ENCODE measurements at places on chromosomes 7 and 10. TPM values are rescaled to one million over a fixed set of nuclear protein-coding genes. Genes with fewer than 3 reads are reported as not detected.

PALD1 gene
- total RNA-seq, result 0.12 TPM

- H3K4me1 ChIP-seq, result peaks cover 8% of the 10 kb centered on the region
- H3K36me3 ChIP-seq, result peaks cover 6% of the 10 kb centered on the region
- no peak for DNase-seq
- H3K27me3 ChIP-seq, result no peaks in the 10 kb centered on the region
- no peak overlapping the region for H3K4me3 ChIP-seq
These were observed 29.7 kb downstream of the ZNF467 start for GRCh38 chr7:149743476-149744255.

- H3K27ac ChIP-seq, result no peak overlapping the region
- H3K4me1 ChIP-seq, result peaks cover 22% of the 10 kb centered on the region
- H3K27me3 ChIP-seq, result no peaks in the 10 kb centered on the region
- no peak overlapping the region for H3K4me3 ChIP-seq
- no peaks in the 10 kb centered on the region for H3K36me3 ChIP-seq
- no peak for DNase-seq
These were observed 23.4 kb downstream of the SMURF1 start for GRCh38 chr7:99120501-99120900.

DNA sequence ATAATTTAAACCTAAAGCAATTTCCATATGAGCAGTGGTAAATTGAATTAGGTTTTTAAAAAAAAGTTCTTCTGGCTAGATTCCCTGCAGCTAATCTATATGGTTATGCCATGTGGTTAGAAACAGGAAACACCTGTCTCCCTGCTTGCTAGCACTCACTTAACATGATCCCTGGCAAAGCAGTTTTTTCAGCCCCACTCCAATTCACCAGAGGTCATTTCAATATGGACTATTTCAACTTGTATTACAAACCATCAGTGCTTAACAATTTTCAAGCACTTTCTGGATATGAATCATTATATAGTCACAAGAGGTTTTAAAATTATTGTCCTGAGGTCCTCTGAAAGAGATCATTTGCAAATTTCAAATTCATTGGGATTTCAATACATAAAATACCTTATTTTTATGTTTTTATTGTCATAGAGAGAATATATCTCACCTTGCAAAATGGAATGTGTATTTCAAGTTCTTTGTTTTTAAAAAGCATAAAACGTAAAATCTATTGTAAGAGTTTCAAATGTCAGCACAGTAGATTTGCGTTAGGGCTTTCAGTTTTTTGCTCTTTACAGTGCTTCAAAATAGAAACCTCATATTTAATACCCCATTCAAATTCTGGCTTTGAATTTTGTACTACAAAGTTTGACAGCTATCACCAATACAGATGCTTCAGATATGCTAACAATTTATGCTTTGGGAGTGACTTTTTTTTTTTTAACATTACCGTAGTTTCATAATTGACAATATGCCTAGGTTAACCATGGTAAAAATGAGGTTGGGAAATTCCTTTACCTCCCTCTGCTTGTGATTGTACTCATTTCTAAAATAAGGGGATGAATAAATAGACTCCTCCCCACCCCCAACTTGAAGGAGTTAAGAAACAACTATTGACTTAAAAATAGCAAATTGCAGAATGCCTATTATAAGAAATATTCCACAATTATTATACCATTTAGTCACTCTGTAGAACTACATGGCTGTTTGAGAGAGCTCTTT lies 117.5 kb upstream of the HGF start:
- no peak overlapping the region for H3K4me3 ChIP-seq
- no peaks in the 10 kb centered on the region for H3K36me3 ChIP-seq
- peaks cover 93% of the 10 kb centered on the region for H3K27me3 ChIP-seq
- no peak for DNase-seq
- no peaks in the 10 kb centered on the region for H3K4me1 ChIP-seq
- no peak overlapping the region for H3K27ac ChIP-seq

GRCh38 chr7:143974459-143974858 lies 19.8 kb downstream of the OR2F1 start:
- peaks cover 14% of the 10 kb centered on the region for H3K4me1 ChIP-seq
- H3K4me3 ChIP-seq, result no peak overlapping the region
- no peaks in the 10 kb centered on the region for H3K27me3 ChIP-seq
- no peak for DNase-seq
- H3K36me3 ChIP-seq, result no peaks in the 10 kb centered on the region
- no peak overlapping the region for H3K27ac ChIP-seq

GRCh38 chr7:79421751-79422150 lies 31.7 kb downstream of the MAGI2 start:
- no peak for DNase-seq
- H3K36me3 ChIP-seq, result no peaks in the 10 kb centered on the region
- no peak overlapping the region for H3K27ac ChIP-seq
- no peaks in the 10 kb centered on the region for H3K4me1 ChIP-seq
- no peak overlapping the region for H3K4me3 ChIP-seq

GRCh38 chr7:115128154-115128553 lies 206.3 kb downstream of the MDFIC start:
- H3K4me1 ChIP-seq, result no peaks in the 10 kb centered on the region
- H3K27me3 ChIP-seq, result peaks cover 28% of the 10 kb centered on the region
- no peak overlapping the region for H3K4me3 ChIP-seq
- no peak for DNase-seq

EPHB4 gene
- total RNA-seq, result 51.3 TPM

DNA sequence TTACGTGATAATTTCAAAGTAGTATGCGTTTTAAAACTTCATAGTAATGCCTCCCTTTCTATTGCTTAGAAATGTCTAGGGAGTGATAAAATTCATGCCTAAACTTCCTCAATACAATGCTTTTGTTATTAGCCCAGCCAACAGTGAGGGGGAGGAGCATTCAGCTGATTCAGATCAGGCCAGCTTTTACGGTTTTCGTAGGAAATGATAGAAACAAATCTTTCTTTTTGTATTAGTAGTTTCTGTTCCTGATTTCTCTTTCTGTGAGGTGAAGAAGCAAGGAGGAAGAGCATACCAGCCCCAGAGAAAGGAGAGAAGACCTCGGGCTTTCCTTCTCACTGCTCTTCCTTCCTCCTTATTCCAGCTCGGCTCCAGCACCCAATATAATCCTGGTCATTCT lies 35.2 kb upstream of the ITPRID1 start:
- no peaks in the 10 kb centered on the region for H3K36me3 ChIP-seq
- DNase-seq, result no peak
- no peak overlapping the region for H3K27ac ChIP-seq
- H3K27me3 ChIP-seq, result peaks cover 19% of the 10 kb centered on the region
- no peaks in the 10 kb centered on the region for H3K4me1 ChIP-seq

ACSM6 gene
- total RNA-seq, result not detected

GRCh38 chr10:43162604-43163003 lies 24.4 kb downstream of the CSGALNACT2 start:
- no peaks in the 10 kb centered on the region for H3K27me3 ChIP-seq
- H3K27ac ChIP-seq, result no peak overlapping the region
- H3K4me3 ChIP-seq, result no peak overlapping the region
- peaks cover 14% of the 10 kb centered on the region for H3K4me1 ChIP-seq
- H3K36me3 ChIP-seq, result peaks cover 13% of the 10 kb centered on the region

ERV3-1 gene
- 11.2 TPM for total RNA-seq

DNA sequence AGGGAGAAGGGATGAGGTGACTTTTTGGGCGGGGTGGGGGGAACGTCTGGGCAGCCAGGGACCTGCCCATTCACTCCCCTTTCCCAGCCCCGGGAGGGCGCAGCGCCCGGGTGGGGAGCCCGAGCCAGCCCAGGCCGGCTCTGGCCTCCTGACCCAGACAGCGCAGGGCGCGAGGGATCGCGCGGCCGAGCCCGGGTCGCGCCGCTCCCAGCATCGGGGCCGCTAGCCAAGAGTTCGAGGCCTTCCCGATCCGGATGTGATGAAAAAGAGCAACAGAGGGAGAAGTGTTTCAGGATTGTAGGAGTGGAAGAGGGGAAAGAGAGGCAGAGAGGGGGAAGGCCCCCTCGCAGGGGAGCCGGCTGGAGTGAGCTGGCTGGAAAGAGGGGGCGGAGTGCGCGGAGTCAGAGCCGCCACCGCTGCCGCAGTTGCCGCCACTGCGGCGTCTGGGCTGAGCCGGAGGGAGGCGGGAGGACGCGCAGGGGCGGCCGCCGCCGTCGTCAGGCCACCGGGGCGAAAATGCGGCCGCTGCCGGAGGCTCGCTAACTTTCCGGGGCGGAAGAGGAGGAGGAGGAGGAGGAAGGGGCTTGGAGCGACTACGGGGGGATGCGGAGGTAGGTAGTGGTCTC lies at the start of gene MDFIC:
Gene MDFIC, plus strand, starts transcription at position 69 of the 626 bp plus-strand sequence. CDS start 940 bp downstream, outside the sequence.
- H3K4me3 ChIP-seq, result peak within 1 kb of the TSS; percentile 77
- H3K4me1 ChIP-seq, result peaks cover 4% of the 10 kb centered on the region
- DNase-seq, result peak; percentile 24
- H3K36me3 ChIP-seq, result no peaks in the 10 kb centered on the region
- no peaks in the 10 kb centered on the region for H3K27me3 ChIP-seq

DNA sequence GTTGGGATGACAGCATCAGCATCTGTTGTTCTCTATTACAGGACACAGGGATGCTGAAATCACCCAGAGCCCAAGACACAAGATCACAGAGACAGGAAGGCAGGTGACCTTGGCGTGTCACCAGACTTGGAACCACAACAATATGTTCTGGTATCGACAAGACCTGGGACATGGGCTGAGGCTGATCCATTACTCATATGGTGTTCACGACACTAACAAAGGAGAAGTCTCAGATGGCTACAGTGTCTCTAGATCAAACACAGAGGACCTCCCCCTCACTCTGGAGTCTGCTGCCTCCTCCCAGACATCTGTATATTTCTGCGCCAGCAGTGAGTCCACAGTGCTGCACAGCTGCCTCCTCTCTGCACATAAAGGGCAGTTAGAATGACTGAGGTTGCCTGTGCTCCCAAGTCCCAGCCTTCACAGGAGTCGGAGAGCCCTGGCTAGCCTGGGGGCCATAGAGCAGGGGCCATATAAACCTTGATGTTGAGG lies 142.2 kb upstream of the PRSS58 start:
- no peaks in the 10 kb centered on the region for H3K36me3 ChIP-seq
- H3K4me3 ChIP-seq, result no peak overlapping the region
- no peak overlapping the region for H3K27ac ChIP-seq
- H3K27me3 ChIP-seq, result peaks cover 74% of the 10 kb centered on the region

- H3K36me3 ChIP-seq, result no peaks in the 10 kb centered on the region
- no peak overlapping the region for H3K4me3 ChIP-seq
- no peak overlapping the region for H3K27ac ChIP-seq
- peaks cover 24% of the 10 kb centered on the region for H3K27me3 ChIP-seq
These were observed 32.9 kb downstream of the CSTF2T start for GRCh38 chr10:51666456-51666855.

DNA sequence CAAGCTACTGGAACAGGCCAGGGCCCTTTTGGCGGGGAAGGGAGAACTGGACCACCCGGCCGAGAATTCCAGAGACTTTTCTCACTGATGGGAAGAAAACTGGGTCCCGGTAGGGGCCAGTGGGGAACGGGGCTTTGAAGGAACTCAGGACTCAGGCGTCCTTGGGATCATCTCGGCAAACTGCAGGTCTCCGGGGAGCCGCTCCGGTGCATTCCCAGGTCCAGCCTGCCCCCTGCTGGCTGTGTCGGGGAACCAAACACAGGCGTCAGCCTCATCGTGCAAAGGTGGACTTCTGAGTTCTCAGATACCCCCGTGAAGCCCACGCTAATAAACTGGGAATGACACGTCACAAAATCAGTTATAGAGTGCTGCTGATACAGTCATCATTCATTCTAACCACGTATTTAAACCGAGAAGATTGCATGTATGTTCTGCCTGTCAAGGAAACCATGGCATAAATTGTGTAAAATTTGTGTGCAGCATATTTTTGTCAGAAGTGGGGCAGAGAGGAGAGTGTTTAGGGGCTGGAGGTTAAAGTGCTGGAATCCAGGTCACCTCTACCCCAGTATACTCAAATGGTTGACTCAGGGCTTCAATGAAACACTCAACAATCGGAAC lies 76.1 kb upstream of the CPXM2 start:
- DNase-seq, result peak; percentile 68
- H3K27me3 ChIP-seq, result peaks cover 86% of the 10 kb centered on the region
- H3K4me1 ChIP-seq, result no peaks in the 10 kb centered on the region
- H3K4me3 ChIP-seq, result no peak overlapping the region
- no peaks in the 10 kb centered on the region for H3K36me3 ChIP-seq

DNA sequence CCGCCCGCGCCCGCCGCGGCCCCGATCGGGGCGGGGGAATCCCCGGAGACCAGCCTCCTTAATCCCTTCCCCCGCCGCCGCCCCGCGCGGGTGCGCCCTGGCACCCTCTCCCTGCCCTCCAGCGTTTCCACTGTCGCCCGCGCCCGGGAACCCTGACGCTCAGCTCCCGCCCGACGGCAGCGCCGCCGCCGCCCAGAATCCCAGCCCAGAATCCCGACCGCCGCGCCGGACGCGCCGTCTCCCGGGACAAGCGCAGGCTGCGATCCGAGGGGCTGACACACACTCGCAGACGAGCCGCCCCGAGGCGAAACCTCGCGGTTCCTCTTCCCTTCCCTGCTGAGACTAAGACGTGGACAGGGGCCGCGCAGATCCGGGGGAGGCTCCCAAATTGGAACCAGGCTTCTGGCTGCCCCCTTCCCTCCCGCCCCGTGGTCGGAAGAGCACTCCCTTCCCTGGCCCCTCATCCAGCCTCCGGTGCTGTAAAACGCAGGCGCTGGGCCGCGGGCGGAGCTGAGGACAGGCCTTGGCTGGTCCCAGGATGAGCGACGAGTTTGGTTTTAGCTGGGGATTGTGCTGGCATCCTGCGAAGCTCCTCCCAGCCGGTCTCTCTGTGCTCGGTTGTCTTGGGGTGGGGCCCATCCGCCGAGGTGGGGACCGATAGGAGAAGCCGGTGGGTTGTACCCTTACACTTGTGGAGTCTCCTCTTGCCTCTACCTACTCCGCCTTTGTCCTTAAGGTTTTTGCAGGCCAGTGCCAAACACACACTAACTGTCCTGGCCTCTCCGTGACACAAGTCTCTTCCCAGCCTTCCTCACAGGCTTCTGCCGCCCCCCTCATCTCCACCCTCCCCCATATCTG lies 1.1 kb downstream of the MARVELD1 start:
- H3K4me3 ChIP-seq, result peak overlapping the region; percentile 97
- H3K27ac ChIP-seq, result peak overlapping the region; percentile 92
- peaks cover 31% of the 10 kb centered on the region for H3K36me3 ChIP-seq

DNA sequence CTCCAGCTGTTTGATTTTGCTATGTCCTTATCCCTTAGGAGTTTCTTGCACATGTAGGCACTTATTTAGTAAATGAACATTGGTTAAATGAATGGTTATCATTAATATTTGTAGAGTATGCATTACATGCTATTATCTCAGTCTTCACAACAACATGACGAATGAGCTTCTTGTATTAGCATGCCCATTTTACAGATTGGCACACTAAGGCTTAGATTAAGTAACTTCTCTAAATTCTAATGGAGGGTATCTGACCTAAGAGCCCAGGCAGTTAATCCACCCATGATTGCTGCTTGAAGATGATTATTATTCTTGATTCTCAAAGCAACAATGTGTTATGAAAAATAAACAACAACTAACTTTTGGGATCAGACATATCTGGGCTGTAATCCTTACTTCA lies 32.7 kb downstream of the SP8 start:
- no peaks in the 10 kb centered on the region for H3K4me1 ChIP-seq
- no peaks in the 10 kb centered on the region for H3K27me3 ChIP-seq
- H3K36me3 ChIP-seq, result no peaks in the 10 kb centered on the region
- H3K27ac ChIP-seq, result no peak overlapping the region
- no peak for DNase-seq
- no peak overlapping the region for H3K4me3 ChIP-seq

- H3K27ac ChIP-seq, result peak within 1 kb of the TSS; percentile 98
- peak within 1 kb of the TSS; percentile 78 for H3K4me3 ChIP-seq
- peak; percentile 100 for DNase-seq
- H3K4me1 ChIP-seq, result peaks cover 38% of the 10 kb centered on the region
- H3K36me3 ChIP-seq, result peaks cover 13% of the 10 kb centered on the region
- H3K27me3 ChIP-seq, result no peaks in the 10 kb centered on the region
These were observed at the start of gene SLC25A28 for GRCh38 chr10:99619851-99620710. TSS of gene SLC25A28 (minus strand) at chr10:99620439. CDS start at chr10:99620335, 104 bp downstream.

GRCh38 chr7:100467638-100468373 lies 3.7 kb upstream of the SPACDR start:
- no peak overlapping the region for H3K4me3 ChIP-seq
- H3K27me3 ChIP-seq, result no peaks in the 10 kb centered on the region
- no peak for DNase-seq
- no peaks in the 10 kb centered on the region for H3K36me3 ChIP-seq

Data from MCF 10A (cell line).